ENCODE measurements at places on chromosomes 5 and 9.

GRCh38 chr5:153456354-153456753, 34.1 kb upstream of the GRIA1 start:
- no peak for DNase-seq

- DNase-seq = no peak
Observed at GRCh38 chr9:95985440-95986055, 110.1 kb downstream of the ERCC6L2 start.

DNA sequence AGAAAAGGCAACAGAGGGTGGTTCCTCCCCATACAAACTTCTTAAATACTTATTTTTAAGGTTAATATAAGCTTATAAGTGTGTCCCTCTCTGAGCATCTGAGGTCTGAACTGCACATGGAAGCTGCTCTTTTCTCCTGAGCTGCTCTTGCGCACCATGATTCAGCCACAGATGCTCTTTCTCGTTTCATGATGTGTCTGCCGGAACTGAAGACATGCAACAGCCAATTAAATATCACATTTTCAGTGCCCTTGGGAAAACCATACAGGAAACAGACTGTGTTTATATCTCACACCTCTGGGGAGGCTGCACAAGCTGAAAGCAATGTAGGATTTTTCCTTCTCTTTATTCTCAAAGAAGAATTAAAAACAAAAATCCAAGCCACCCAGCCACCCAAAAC, 96.8 kb upstream of the NREP start:
- DNase-seq = no peak

DNA sequence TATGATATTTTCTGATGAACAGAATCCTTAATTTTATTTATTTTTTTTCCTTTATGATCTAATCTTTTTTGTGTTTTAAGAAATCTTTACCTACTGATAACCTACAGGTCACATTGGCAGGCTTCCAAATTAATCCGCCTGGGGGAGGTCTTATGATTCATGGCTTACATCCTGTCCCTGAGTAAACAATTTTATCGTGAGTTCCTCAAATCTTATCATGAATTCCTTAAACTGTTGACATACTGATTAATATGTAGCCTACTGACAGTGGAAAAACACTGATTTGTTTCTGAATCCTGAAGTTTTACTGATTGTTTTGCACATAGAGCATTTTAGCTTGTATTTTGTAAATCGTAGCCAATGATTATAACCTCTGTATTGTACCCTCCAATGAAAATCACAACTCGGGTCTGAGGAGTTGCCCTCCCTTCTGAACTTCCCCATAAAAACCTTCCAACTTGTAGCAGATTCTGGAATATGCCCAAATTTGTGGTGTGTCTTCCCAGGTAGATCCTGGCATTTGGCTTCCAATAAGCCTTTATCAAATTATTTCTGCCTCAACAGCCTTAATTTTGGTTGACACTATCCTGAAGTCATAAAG, 105.6 kb downstream of the VCAN start:
- DNase-seq = no peak

DNA sequence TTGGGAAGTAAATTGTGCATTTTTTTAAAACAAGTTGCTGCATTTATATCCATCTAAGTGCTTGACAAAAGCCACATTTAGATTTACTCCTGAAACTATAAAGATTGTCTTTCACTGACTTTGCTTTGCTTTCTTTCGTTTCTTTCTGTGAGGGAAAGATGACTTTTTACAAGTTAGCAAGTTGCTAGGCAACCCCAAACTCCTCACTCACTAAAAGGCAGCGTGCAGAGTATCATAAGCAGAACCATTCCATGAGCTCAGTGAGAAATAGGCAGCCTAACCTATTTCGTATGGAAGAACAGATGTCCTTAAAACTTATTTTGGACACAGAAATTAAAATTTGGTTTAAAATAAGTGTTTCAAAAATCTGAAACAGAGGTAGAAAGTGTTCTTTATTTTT, 29.0 kb downstream of the KLF9 start:
- no peak for DNase-seq

DNA sequence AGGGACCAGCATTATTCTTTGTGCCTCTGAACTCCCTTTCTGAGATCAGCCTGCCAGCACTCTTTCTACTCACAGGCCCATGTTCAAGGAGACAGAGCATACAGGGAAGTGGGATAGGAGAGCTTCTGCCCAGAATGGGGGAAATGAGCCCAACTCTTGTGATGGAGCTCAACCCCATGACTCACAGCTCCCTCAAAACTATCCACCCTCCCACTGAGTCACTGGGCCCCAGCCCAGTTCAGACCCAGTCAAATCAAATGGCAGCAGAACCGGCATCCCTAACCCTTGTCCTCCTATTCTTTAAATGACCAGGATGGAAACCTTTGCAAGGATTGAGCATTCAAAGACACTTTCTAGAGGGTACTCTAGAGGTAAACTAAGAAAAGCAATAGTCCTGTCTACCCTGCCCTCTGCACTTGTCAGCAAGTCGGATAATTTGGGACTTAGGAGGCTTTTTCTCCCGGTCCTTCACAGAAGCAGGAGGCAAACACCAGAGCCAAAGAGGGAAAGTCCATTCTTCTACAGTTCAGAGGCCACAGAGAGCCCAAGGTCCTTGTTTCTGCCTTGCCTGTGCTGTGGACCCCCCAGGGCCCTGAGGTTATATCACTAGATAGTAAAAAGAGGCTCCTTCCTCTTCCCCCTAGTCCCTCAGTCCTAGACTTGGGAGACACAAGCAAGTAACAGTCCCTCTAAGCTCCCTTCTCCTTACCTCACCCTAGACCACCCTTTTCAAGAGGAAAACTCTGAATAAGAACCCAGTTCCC, 3.2 kb downstream of the ATOSB start:
- DNase-seq = no peak

DNA sequence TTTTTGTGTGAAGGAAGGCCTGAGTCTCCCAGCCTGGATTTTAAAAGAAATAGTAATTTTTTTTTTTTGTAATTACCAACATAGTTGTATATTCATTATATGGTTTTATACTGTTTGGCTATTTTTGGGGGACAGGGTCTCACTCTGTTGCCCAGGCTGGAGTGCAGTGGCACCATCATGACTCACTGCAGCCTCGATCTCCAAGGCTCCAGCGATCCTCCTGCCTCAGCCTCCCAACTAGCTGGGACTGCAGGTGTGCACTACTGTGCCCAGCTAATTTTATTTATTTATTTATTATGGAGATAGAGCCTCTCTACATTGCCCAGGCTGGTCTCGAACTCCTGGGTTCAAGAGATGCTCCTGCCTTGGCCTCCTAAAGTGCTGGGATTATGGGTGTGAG, 5.1 kb downstream of the LRRC8A start:
- DNase-seq = no peak
